ENCODE measurements at places on chromosomes 2 and 18. TPM values are rescaled to one million over a fixed set of nuclear protein-coding genes. Genes with fewer than 3 reads are reported as not detected.

The DARS1 gene
- 148 TPM for total RNA-seq

The NGEF gene
- total RNA-seq = 1.2 TPM

The IL36A gene
- not detected for total RNA-seq

The KYNU gene
- total RNA-seq = 16.6 TPM

The PIKFYVE gene
- 38.1 TPM for total RNA-seq

The COL5A2 gene
- total RNA-seq = 440 TPM

The PLGLB2 gene
- 2.1 TPM for total RNA-seq

The ELOA2 gene
- total RNA-seq = not detected

The COL4A3 gene
- 0.25 TPM for total RNA-seq

The STON1 gene
- total RNA-seq = 8.2 TPM

The SERPINB2 gene
- 2.4 TPM for total RNA-seq

The RUFY4 gene
- total RNA-seq = not detected

The DHRS9 gene
- total RNA-seq = not detected

The OR6B2 gene
- not detected for total RNA-seq

The GMPPA gene
- 70.6 TPM for total RNA-seq

The PLEKHH2 gene
- 11.7 TPM for total RNA-seq

The UGT1A8 gene
- total RNA-seq = 0.12 TPM

The CNOT9 gene
- total RNA-seq = 69.2 TPM

The UGT1A5 gene
- total RNA-seq = not detected

The PCBP1 gene
- total RNA-seq = 32.2 TPM

The ZNF521 gene
- 36.4 TPM for total RNA-seq

The AKAIN1 gene
- total RNA-seq = not detected

The LCT gene
- under 0.01 TPM for total RNA-seq

The TUBB8B gene
- total RNA-seq = not detected

The ATAD2B gene
- total RNA-seq = 12.0 TPM

The MAB21L4 gene
- total RNA-seq = under 0.01 TPM

The FTCDNL1 gene
- total RNA-seq = 4.1 TPM

The CXCR1 gene
- not detected for total RNA-seq

The FAM210A gene
- total RNA-seq = 22.6 TPM

The LINC00305 gene
- not detected for total RNA-seq

The BOLL gene
- not detected for total RNA-seq

The BMP10 gene
- total RNA-seq = not detected

The HOXD4 gene
- 0.22 TPM for total RNA-seq

The EVX2 gene
- total RNA-seq = 0.11 TPM

The DNAH7 gene
- total RNA-seq = 1.4 TPM

The UGT1A3 gene
- not detected for total RNA-seq

The IKZF2 gene
- 7.5 TPM for total RNA-seq

The MAPRE3 gene
- total RNA-seq = 6.6 TPM

The MCEE gene
- 15.2 TPM for total RNA-seq

The GALM gene
- 21.2 TPM for total RNA-seq

The GCKR gene
- total RNA-seq = 0.22 TPM

The CCDC102B gene
- total RNA-seq = 13.4 TPM

The TMEM169 gene
- total RNA-seq = 0.66 TPM

The HOXD13 gene
- 7.5 TPM for total RNA-seq

The TRIM43 gene
- not detected for total RNA-seq

The TUBA3E gene
- not detected for total RNA-seq

The ANO7 gene
- total RNA-seq = 0.37 TPM
